Cardiac muscle cell (in vitro differentiated cells and primary cell): ENCODE measurements at places on chromosomes 12 and 14.
A peak's percentile ranks its signal among the peaks of the same experiment; 100 is the strongest.

- DNase-seq = no peak
- no peak overlapping the region for H3K27ac ChIP-seq
- H3K4me3 ChIP-seq = no peak overlapping the region
- H3K27me3 ChIP-seq = peaks cover 59% of the 10 kb centered on the region
- H3K4me1 ChIP-seq = peaks cover 24% of the 10 kb centered on the region
- no peaks in the 10 kb centered on the region for H3K36me3 ChIP-seq
Observed at GRCh38 chr12:62865937-62866336, 69.0 kb downstream of the PPM1H start.

- no peaks in the 10 kb centered on the region for H3K36me3 ChIP-seq
- H3K27me3 ChIP-seq = no peaks in the 10 kb centered on the region
- H3K4me3 ChIP-seq = no peak overlapping the region
- H3K4me1 ChIP-seq = peaks cover 8% of the 10 kb centered on the region
- no peak for DNase-seq
Observed at GRCh38 chr12:93102744-93103143, 173.6 kb upstream of the EEA1 start.

GRCh38 chr12:48883305-48884161, 17.9 kb upstream of the RND1 start:
- no peak for DNase-seq
- H3K36me3 ChIP-seq = no peaks in the 10 kb centered on the region
- H3K4me1 ChIP-seq = peaks cover 17% of the 10 kb centered on the region

GRCh38 chr12:132827763-132828703, 636 bp downstream of the GOLGA3 start:
- H3K36me3 ChIP-seq = no peaks in the 10 kb centered on the region
- H3K27ac ChIP-seq = peak overlapping the region; percentile 98
- H3K4me1 ChIP-seq = no peaks in the 10 kb centered on the region
- H3K27me3 ChIP-seq = no peaks in the 10 kb centered on the region
- peak; percentile 66 for DNase-seq

DNA sequence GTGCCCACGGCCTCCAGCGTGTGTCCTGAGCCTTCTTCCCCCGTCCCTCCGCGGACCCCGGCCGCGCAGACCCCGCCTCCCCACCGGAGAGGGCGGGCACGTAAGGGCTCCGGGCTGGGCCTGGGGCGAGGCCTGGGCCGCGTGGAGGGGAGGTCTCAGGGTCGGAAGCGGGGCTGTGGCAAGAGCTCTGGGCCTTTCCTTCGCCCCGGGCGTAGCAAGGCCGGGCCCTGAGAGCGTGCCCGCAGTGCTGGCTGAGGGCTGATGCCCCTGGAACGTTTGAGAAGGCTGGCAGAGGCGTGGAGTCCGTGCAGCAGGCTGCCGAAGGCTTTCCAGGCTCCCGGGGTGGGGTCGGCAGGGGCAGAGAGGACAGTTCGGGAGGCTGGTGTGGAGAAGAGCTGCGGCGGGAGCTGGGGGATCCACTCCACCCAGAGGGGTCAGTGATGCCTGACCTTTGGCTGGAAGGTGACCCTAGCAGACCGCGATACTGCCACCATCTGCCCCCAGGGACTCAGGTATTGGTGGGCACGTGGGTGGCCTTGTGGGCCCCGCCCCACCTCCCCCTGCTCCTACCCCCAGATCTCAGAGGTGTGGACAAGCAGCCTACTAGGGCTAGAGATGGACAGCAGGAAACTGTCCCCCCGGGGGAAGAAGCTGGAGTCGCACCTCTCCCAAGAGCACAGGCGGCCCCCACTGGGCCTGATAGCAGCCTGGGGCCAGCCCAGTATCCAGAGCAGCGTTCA, 558 bp downstream of the TEX22 start:
- H3K4me1 ChIP-seq = peaks cover 3% of the 10 kb centered on the region
- no peaks in the 10 kb centered on the region for H3K36me3 ChIP-seq
- H3K27me3 ChIP-seq = no peaks in the 10 kb centered on the region
- DNase-seq = no peak

DNA sequence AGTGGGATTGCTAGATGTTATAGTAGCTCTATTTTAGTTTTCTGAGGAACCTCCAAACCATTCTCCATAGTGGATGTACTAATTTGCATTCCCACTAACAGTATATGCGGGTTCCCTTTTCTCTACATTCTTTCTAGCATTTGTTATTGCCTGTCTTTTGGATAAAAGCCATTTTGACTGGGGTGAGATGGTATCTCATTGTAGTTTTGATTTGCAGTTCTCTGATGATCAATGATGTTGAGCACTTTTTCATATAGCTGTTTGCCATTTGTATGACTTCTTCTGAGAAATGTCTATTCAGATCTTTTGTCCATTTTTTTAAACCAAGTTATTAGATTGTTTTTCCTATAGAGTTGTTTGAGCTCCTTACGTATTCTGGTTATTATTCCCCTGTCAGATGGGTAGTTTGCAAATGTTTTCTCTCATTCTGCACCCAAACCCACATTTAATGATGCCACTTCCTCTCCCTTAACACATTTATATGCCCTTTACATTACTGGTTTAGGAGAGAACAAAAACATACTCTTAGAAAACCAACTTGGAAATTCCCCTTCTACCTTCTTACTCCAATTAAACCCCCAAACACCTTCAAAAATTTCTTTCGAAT, 48.2 kb downstream of the NELL2 start:
- H3K36me3 ChIP-seq = no peaks in the 10 kb centered on the region
- no peak overlapping the region for H3K4me3 ChIP-seq
- H3K27ac ChIP-seq = no peak overlapping the region
- no peaks in the 10 kb centered on the region for H3K27me3 ChIP-seq

GRCh38 chr14:105203057-105203531, 22.0 kb upstream of the NUDT14 start:
- peaks cover 3% of the 10 kb centered on the region for H3K4me1 ChIP-seq
- H3K36me3 ChIP-seq = no peaks in the 10 kb centered on the region
- H3K27ac ChIP-seq = no peak overlapping the region

DNA sequence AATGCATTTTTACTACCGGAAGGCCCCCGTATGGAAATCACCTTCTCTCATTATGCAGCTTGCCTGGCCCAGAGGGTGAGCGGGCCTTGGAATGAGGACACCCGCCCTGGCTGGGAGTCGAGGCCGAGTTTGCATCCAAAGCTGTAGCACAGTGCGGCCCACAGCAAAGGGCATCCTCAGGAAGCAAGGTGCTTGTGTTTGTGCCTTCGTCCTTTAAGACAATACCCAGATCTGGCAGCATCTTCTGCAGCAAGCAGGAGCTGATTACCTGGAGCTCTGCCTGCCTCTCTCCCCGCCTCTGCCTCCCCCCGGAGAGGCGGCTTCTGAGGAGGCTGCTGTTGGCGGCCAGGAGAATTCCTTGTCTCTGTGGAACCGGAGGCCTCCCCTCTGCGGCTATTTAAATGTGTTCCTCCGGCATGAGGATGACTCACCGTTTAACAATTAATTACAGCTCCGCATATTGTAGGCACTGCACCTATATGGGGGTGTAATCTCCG, 145.3 kb downstream of the CACNA1C start:
- H3K4me3 ChIP-seq = no peak overlapping the region
- peak; percentile 80 for DNase-seq
- no peak overlapping the region for H3K27ac ChIP-seq
- H3K27me3 ChIP-seq = no peaks in the 10 kb centered on the region
- H3K4me1 ChIP-seq = peaks cover 43% of the 10 kb centered on the region
- no peaks in the 10 kb centered on the region for H3K36me3 ChIP-seq

DNA sequence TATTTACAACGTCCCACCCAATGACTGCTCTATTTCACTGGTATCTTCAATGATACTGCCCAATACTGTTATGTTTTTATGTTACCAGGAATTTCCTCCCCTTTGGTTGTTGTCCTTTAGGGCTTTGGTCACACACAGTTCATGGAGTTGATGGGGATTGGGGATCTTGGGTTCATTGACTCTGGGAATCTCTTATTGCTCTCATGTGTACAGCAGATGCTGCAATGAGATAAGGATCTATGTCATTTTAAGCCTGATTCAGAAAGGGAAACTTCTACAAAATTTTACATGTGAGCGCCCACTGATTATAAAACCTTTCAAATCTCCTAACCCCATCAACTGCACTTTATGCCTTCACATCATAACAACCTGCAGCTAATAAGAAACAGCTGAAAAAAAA, 67.2 kb downstream of the FAR2 start:
- no peak overlapping the region for H3K27ac ChIP-seq
- H3K4me3 ChIP-seq = no peak overlapping the region
- H3K36me3 ChIP-seq = no peaks in the 10 kb centered on the region

DNA sequence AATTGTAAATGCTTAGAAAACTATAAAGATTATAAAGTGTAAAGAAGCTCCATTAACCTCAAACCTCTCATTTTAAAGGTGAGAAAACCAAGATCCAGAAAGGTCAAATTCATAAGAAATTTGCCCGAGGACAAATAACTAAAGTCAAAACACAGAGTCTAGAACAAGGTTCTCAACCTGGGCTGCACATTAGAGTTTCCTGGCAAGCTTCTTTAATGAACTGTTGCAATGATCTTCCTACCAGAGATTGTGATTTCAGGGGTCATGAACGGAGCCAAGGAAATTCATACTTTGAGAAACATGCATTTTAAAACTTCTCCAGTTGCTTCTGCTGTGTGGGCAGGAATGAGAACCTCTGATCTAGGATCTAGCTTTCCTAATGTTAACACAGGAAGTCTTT, 86.8 kb downstream of the DERA start:
- H3K27ac ChIP-seq = no peak overlapping the region
- H3K4me3 ChIP-seq = no peak overlapping the region
- no peak for DNase-seq
- H3K4me1 ChIP-seq = peaks cover 18% of the 10 kb centered on the region
- no peaks in the 10 kb centered on the region for H3K36me3 ChIP-seq

GRCh38 chr12:88923631-88924030, 343.4 kb upstream of the KITLG start:
- H3K4me3 ChIP-seq = no peak overlapping the region
